ENCODE measurements at places on chromosomes 7 and 10.

GRCh38 chr10:80537086-80537735, 491 bp upstream of the SH2D4B start:
- no peak for DNase-seq

DNA sequence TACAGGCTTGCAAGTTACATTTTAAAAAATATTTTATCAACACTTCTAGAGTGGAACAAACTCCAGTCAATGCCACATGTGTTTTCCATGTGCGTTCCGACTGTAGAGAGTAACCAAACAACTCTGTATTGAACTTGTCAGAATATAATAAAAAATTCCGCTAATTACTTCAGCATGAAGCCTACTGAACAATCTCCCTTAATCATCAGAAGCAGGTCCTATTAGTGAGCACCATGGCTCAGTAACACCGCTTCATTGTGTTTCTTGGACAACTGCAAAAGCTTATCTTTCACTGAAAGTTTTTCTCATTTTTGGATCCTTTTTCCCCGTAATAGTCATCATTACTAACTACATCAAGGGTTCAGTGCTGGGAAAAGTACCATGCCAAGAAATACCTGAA, 117.0 kb downstream of the MKX start:
- no peak for DNase-seq

- DNase-seq, result no peak
Measured at GRCh38 chr7:94949532-94949931, 42.1 kb downstream of the PPP1R9A start.

GRCh38 chr10:6333086-6333485, 130.4 kb downstream of the PFKFB3 start:
- DNase-seq, result no peak

GRCh38 chr7:23235813-23236221, 10.8 kb upstream of the GPNMB start:
- no peak for DNase-seq

DNA sequence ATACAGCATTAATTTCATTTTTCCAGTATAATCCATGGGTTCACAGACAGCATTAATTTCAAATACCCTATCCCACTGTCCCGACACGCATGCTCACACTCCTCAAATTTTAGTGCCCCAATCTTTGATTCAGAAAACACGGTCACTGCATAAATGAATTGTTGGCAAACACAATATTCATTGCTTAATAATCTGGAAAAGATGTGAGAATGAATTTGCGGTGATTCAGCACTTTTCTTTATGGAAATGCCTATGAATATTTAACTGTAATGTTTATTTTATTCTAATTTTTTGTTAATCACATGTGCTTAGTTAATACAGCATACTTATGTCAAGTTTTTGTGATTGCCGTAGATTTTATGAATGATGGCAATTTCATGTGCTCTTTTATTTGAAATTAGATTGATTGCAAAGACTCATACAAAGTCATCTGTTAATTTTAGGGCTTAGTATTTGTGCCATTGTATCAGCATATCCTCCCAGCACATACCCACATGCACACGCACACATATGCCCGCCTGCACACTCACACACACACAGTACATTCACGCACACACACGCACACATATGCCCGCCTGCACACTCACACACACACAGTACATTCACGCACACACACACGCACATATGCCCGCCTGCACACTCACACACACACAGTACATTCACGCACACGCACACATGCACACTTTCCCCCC, 35.1 kb downstream of the MACROH2A2 start:
- no peak for DNase-seq

DNA sequence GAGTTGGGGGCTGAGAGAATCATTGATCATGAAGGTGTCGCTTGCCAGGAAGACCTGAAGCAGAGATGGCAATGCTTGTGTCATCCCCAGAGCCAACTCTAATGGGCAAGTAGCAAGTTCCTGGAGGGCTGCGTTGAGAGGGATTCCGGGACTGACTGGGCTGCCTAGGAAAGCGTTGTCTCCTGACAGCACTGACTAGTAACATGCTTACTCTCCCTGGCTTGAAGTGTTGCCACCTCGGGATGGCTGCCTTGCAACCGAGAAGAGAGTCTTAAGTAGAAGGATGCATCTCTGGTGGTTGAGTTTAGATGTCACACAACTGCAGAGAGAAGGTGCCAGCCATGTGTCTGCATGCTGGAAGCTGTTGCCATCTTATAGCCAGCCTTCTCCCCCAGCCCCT, 453.4 kb downstream of the PLXNA4 start:
- no peak for DNase-seq

GRCh38 chr7:29598613-29599012, 35.0 kb downstream of the PRR15 start:
- no peak for DNase-seq

DNA sequence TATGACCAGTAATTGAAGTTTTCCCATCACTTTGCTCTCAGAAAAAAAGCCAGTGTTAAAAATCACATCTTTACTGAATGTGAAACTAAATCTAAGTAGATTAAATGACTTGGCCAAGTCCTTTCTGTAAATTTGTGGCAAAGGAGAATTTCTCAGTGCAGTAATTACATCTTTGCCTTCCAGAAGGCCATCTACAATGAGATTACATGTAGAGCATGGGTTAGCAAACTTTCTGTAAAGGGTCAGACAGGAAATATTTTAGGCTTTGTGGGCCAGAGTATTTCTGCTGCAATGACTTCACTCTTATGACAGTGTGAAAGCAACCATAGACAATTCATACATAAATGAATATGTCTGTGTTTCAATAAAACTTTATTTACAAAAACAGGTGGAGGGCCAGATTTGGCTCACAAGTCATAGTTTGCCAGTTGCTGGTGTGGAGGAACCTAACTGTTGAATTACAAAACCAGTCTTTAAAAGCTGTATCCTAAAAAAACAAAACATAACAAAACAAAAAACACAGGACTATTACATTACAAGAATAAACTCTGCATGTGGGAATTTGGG, 191.0 kb downstream of the TAX1BP1 start:
- no peak for DNase-seq

- no peak for DNase-seq
Measured at GRCh38 chr7:2014391-2015241, 218.1 kb downstream of the MAD1L1 start.

DNA sequence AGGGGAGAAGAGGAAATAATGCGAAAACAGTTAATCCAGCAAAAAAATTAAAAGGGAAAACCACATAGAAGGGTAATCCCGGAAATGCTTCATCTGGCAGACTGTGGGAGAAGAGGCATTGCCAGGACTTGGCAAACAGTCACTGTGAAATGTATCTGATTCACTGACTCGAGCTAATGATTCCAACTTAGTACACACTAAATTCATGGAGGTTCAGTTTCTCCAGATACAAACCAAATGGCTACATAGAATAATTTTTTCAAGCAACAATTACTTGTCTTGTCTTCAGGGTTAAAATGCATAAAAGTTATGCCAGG, 36.4 kb downstream of the GDI2 start:
- DNase-seq, result no peak

GRCh38 chr10:102408728-102409603, 9.6 kb downstream of the PSD start:
- DNase-seq, result peak; percentile 49

DNA sequence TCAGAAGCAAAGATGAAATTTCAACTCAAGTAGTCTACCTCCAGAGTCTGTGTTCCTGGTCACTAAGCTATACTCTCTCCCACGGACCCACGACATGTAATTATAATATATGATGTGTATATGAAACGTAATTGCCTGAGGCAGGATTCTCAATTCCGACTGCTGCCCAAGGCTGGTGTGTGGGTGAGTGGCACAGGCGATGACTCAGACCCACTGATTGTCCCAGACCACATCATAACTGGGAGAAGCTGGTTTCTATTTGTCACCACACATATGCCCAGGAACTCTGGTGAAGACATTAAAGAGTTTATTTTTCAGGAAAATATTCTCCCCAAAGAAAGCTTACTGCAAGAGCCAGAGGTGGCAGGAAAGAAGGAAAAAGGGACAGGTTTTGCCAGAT, 219.3 kb downstream of the JAZF1 start:
- no peak for DNase-seq

DNA sequence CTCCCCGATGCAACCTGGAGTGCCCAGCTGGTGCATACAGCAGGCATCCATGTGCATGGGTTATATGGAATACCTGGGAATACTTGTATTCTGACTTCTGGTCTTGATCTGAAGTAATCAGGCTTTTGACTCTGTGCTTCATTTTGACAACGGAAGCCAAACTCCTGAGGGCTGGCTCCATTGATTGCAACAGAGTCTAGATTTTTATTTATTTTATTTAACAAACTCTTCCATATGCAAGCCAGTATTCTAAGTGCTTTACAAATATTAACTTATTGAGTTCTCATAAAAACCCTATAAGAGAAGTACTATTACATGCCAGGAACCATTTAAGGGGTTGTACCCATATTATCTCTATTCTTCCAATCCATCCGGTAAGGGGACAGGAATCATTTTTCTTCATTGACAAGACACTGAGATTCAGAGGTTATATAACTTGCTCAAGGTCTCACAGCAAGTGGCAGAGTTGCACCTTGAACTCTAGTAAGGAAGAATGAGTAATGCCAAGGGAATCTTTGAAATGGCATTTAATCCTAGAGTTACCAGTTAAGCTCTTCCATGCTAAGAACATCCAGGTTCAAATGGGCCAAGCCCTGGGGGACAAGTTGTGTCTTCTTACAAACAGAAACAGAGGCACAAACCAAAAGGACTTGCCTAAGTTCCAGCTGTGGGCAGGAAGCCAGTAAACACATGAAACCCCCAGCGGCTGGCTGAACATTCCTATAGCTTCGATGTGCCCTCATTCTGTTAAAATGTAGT, 241.0 kb downstream of the WDR11 start:
- DNase-seq, result no peak

DNA sequence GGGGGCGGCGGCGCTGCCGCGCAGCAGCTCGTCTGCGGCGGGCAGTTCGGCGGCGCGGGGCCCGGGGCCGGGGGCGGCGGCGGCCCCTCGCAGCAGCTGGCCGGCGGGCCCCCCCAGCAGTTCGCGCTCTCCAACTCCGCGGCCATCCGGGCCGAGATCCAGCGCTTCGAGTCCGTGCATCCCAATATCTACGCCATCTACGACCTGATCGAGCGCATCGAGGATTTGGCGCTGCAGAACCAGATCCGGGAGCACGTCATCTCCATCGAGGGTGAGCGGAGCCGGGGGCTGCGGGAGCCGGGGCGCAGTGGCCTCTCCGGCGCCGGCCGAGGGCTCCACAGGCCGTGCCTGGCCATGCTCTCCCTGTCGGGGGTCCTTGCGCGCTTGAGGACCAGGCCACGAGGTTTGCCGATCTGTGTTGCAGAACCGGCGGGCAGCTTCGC, 548 bp downstream of the AGAP3 start:
- no peak for DNase-seq

GRCh38 chr7:39407137-39407536, 159.1 kb upstream of the YAE1 start:
- DNase-seq, result no peak

DNA sequence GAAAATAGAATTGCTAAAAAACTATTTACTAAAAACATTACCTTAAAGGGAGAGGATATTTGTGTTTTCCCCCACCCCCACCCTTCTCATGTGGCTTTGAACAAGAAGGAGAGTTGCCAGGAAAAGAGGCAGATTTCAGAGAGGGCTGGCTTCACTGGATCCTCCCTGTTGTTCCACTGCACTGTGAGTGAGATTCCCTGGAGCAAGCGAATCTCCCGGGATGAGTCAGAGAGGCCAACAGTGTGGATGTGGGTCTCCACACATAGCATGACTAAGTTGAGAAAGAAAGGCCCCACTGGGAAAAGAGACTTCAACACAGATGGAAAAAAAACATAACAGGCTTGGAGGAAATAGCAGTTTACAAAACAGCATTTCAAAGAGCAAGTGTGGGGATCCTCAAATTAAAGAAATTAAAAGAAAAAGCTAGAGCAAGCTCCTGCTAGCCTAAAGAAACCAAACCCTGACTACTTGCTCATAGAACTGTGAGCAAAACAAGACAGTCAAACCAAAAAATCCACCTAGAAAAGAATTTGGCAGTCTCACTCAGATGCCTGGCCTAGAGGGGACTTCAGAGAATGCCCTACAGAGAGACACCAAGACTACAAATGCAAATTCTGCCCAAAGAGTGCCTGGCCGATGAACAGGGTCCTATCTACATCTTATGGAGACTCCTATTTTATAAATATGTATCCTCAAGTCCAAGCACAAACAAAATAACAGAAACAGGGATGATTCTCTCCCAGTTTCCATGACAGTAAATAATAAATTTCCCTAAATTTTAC, 3.4 kb downstream of the CAV1 start:
- DNase-seq, result no peak

GRCh38 chr10:7952266-7952665, 102.2 kb upstream of the GATA3 start:
- no peak for DNase-seq

DNA sequence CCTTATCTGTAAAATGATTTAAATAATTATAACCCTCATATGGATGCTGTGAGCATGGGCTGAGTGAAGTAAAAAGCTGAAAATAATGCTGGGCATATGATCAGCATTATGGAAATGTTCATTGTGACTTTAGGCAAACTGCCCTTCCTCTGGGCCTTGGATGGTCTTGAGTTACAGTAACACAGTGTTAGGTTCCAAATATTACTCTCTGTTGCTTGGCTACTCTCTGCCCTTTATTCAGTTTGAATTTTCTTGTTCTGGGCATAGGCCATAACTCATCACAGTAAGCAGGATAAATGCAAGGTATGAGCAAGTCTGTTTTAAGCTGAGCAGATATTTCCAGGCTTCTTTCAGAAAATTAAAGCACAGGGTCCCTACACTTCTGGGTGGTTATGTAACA, 868.0 kb downstream of the KCNMA1 start:
- DNase-seq, result no peak

DNA sequence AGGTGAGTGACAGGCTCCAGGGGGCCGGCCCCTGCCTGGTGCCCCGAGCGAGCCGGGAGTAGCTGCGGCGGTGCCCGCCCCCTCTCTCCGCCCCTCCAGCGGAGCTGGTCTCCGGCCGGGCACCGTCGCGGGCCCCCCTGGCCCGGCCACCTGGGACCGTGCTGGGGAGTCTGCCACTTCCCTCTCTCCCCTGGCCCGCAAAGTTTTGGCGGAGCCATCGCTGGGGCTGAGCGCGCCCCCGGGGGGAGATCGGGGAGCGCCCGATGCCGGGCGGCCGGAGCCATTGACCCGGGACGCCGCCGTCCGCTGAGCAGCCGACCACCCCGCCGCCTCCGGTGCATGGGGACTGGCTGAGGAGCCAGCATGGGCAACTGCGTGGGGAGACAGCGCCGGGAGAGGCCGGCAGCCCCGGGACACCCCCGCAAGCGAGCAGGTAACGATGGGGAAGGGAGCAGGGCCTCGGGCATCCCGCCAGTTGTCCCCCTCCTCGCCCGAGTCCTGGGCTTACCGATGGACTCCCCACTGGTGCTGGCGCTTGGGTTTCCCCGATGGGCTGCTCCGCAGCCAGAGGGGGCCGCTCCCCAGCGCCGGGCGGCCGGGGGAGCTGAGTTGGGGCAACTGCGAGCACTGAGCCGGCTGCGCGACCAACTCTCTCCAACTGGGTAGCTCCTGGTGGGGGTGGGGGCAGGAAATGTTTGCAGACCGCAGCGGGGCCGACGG, at the start of gene UBTD1:
Gene UBTD1 (plus strand): TSS at position 84 of the 720 bp plus-strand sequence. CDS start 280 bp downstream, at position 364.
- DNase-seq, result peak; percentile 46

All from effector memory CD8-positive, alpha-beta T cell (primary cell).